Activated T-cell treated with anti-CD3 and anti-CD28 coated beads for 24 hours (primary cell): ENCODE measurements at places on chromosomes 2 and 18.

DNA sequence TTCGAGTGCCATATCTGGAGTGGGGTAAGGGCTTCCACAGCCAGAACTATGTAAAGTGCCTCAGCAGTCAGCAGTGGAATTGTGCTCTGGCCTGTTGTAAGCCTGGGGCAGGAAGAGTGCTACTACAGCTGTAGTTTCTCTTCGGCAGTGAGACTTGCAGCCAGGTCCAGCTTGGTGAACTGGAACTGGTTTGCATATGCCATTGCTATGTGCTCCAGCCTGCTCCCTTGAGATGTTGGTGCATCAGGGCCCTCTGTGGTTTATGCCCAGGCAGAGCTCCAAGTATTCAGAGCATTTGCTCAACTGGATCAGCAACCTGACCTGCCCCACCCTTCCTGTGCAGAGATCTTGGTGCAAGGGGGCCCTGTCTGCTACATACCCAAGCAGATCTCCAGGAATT is 47.8 kb downstream of the ZNF804A start:
- DNase-seq, result no peak

DNA sequence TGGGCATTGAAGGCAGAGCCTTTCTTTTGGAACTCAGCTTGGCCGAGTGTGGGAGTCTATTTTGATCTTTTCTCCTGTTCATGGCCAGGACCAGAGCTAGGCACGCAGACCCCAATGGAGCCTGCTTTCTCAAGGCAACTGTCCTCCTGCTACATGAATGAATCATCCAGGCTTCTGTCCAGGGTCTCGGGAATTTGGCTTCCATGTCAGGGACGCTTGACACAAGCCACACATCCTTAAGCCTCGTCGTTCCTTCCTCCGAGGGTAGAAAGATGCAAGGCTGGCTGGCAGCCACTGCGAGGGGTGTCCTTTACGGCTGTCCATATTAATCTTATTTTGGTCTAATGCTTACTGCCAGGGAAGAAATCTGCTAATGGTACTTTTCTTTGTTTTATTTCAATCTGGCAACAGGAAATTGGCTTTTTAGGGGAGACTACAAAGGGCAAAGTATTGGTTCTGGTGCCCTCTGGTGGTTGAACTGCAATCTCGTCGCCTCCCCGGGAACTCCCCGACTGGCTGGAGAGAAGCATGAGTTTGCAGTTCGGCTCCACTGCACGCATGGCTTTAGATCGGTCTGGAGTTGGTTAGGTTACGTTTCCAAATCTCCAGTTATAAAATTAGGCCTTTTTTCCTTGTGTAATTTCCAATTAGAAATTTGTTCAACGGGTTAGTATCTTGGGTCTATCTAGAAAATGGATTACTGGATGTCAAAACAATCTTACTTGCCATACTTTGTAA is 135.2 kb downstream of the ALPK2 start:
- peak; percentile 65 for DNase-seq

DNA sequence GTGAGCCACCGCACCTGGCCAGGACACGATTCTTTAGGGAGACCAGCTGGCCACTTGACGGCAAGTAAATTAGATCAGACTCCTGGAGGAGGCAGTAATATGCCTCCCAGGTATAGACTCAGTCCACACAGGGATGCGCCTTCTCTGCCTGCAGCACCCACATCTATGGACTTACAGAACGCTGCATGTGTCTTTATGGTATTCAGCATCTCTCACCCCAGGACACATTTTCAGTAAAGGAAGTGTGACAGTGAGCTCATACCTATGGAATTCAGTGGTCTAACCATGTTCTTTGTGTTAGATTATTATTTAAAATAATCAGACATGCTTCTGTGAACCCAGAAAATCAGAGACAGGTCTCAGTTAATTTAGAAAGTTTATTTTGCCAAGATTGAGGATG is 5.9 kb upstream of the NARS1 start:
- no peak for DNase-seq

DNA sequence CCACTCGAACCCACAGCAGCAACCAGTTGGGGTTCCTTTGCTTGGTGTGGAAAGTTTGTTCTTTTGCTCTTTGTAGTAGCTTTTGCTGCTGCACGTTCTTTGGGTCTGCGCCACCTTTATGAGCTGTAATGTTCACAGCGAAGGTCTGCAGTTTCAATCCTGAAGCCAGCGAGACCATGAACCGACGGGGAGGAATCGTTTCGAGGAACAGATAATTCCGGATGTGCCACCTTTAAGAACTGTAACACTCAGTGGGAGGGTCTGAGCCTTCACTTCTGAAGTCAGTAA is 14.3 kb downstream of the GPR17 start:
- DNase-seq, result no peak

- DNase-seq, result no peak
Measured at GRCh38 chr2:46273225-46273863, 23.9 kb upstream of the EPAS1 start.

- DNase-seq, result no peak
Measured at GRCh38 chr2:100978582-100979191, 23.4 kb upstream of the RPL31 start.
